ENCODE measurements at places on chromosomes 2 and 18.

GRCh38 chr2:127079358-127079920 lies 27.5 kb downstream of the BIN1 start:
- DNase-seq, result no peak

- no peak for DNase-seq
Observed at GRCh38 chr2:169765523-169765922, 31.9 kb downstream of the KLHL23 start.

GRCh38 chr2:71675296-71675695 lies 221.9 kb downstream of the DYSF start:
- DNase-seq, result no peak

DNA sequence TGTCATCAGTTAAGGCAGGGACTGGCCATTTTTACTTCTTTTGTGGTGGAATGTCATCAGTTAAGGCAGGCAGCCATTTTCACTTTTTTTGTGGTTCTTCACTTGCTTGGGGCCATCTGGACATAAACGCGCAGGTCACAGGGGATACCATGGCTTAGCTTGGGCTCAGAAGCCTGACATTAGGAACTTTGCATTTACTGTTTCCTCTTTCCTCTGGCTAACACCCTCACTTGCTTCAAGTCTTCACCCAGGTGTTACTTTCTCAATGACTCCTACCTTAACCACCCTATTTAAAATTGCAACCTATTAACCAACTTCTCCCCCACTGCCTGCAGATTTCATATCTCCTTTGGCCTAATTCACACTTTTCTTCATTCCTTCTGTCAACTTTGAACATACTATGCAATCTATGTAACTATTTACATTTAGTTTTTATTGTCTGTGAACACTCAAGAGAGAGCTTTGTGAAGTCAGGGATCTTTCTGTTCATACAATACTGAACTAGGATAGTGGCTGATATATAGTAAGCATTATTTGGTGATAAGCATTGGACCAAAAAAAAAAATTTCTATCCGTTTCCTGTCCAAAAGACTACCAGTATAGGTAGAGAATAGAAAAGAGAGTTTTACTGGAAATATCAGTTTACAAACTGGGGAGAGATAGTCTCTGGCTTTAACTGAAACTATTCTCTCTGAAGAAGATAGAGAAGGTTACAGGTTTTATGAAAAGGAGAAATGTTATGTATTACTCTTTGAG lies 600.1 kb upstream of the ZNF804A start:
- DNase-seq, result no peak

Measured in stimulated activated CD8-positive, alpha-beta memory T cell treated with anti-CD3 and anti-CD28 coated beads, Interleukin-4, amount 100 ng/mL, for 1 hour (primary cell).